Foreskin keratinocyte (primary cell): ENCODE measurements at places on chromosomes 7 and 10. TPM values are rescaled to one million over a fixed set of nuclear protein-coding genes. Genes with fewer than 3 reads are reported as not detected.
A peak's percentile ranks its signal among the peaks of the same experiment; 100 is the strongest.

DNA sequence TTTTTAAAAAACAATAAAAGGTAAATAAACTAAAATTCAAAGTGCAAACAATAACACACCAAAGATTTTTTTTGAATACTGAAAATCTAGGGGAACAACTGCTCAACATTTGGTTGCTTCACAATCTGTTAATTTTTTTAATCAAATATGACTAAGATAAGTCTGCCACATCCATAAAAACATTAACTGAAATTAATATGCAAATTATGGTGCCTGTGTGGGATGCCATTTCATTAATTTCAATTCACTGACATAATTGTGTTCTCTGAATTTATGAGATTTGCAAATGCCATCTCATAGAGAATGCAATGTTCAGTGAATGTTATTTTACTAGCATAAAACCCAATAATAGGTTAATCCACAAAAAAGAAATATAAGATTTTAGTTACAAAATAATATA, 233.8 kb downstream of the LRRN3 start:
- DNase-seq = no peak

- DNase-seq = no peak
Observed at GRCh38 chr10:52597189-52597863, 175.3 kb downstream of the MBL2 start.

Gene CPXM2
- not detected in 2 replicates for total RNA-seq

DNA sequence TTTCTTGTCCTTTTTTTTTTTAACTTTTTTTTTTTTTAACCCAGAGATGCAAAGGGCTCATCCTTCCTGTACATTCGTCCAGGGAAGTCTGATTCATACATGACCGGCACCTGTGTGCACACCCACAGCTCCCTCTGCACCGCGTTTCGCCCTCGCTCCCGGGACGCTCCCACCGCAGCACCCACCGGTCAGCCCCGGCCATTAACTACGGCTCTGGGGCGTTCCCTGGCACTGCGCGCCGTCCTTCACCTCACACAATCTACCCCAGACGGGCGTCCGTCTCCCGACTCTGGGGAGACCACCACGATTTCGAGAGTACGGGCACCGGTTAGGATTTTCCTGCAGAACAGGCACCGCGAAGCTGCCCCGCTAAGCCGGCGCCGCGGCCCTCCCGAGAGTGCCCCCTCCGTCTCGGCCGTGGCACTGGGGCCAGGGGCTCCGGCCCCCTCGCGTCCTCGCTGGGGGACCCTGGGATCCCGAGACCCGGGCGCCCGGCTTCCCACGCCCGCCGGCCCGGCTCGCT, 452 bp downstream of the ATE1 start:
- peak; percentile 53 for DNase-seq

DNA sequence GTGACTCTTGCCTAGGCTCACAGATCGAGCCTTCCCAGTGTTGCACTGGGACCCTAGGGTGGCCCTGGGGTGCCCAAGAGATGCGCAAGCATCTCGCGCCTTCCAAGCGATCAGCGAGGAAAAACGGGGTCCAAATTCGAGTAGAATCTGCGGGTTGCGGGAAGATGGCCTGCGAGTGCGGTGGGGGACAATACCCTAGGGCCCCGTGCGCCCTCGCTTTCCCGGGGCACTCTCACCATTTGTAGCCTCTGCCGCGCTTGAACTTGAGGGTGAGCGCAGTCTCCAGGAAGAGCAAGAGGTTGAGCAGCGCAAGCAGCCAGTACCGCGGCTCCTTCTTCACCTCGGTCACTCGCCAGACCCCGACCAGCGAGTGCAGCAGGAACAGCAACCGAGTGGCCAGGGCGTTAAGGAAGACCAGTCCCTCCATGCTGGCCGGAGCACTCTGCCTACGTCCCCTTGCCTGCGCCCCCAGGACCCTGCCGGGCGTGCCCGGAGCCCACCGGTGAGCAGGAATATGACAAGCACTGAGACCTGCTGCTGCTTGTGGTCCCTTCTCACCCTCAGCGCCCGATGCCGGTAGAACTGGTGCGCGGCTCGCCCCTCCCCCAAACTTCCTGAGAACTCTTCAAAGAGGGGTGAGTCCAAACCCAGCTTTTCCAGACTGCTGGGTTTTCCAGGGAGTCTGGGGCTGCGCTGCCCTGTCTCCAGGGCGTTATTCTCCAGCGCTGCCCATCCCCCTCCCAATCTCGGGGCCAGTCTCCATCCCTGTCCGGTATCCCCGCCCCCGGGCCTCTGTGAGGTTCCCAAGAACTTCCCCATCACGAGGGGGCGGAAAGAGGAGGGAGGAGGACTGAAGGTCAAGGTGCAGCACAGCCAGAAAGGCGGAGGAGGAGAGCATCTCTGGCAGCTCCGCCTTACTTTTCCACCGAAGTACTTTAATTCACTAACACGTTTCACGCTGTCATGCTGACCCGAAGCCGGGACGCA, at the start of gene TMEM26:
TMEM26 (minus strand) TSS at position 727 of the 987 bp plus-strand sequence; CDS start at position 427, 300 bp downstream.
- peak; percentile 13 for DNase-seq

- DNase-seq = no peak
Observed at GRCh38 chr7:134014935-134015334, 112.2 kb upstream of the LRGUK start.

Gene CNPY1
- total RNA-seq = not detected in 2 replicates

GRCh38 chr10:31836569-31837406, 91.8 kb downstream of the ARHGAP12 start:
- no peak for DNase-seq

Gene DENND2A
- total RNA-seq = 1.1 and 3.0 TPM in 2 replicates

Gene CALHM1
- total RNA-seq = not detected in 2 replicates

DNA sequence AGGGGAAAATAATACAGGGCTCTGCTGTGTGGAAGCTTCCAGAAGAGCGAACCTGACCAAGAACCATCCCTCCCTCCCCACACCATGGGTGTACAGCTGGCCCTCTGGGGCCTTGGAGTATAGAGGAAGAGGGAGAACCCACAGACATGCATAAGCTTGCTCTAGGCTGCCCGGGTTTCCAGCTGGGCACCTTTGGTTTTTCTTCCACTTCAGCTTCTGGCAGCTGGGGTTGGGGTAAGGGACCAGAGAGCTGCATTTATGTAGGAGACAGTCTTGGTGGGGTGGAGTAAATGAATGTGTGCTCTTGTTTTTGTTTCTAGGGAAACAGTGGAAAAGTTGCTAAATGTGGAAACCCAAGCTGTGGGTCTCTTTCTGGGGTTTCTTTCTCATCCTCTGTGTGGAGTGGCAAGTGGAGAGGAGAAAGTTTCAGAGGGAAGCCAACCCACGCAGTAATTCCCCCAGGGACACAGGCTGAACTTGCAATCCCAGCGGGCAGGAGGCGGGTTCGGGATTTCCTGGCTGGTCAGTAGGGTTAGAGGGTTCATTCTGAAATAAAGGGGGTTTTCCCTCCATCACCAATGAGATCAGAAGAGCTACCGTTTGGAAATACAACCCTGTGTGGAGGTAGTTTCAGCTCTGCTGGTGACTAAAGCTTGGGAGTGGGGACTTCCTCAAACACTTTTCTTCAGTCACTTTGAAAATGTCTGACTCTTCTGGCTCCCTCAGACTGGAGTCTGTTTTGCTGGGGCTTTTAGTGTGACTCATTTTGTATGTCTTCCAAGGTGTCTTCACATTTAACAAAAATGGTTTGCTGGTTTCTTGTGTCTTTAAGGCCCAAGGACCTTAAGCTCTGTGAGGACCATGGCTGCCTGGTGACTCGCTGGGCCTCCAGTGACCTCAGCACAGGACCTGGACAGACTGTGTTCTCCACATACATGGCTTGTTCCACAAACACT, 22.2 kb upstream of the SRGN start:
- DNase-seq = peak; percentile 40

Gene GALNT17
- total RNA-seq = not detected in 2 replicates

Gene ADCY1
- total RNA-seq = 0.56 and 0.58 TPM in 2 replicates

Gene EBLN1
- not detected in 2 replicates for total RNA-seq

DNA sequence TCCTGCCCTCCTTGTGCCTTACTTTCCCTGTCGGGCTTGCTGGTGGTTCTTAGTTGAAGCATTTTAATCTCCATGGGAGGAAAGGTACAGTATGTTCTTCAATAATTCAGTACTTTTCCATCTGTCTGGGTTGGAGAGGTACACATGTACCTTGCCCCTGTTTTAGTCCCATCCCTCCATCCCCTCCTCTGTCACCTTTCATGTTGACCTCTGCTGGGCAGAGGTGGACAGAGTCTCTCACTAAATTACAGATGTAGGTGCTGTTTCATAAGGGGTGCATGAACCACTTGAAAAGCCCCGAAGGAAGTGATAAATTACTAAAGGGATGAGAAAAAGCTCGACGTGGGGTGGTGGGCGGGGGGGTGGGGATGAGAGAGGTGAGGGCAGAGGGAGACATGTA, 5.4 kb downstream of the AGFG2 start:
- DNase-seq = no peak

Gene GIMAP8
- 0.07 TPM in 1 of 2 replicates, not detected in the other for total RNA-seq

Gene RGR
- total RNA-seq = not detected in 2 replicates

Gene PPP1R17
- total RNA-seq = not detected in 2 replicates

- no peak for DNase-seq
Observed at GRCh38 chr7:26202019-26202990, 760 bp downstream of the CBX3 start.

DNA sequence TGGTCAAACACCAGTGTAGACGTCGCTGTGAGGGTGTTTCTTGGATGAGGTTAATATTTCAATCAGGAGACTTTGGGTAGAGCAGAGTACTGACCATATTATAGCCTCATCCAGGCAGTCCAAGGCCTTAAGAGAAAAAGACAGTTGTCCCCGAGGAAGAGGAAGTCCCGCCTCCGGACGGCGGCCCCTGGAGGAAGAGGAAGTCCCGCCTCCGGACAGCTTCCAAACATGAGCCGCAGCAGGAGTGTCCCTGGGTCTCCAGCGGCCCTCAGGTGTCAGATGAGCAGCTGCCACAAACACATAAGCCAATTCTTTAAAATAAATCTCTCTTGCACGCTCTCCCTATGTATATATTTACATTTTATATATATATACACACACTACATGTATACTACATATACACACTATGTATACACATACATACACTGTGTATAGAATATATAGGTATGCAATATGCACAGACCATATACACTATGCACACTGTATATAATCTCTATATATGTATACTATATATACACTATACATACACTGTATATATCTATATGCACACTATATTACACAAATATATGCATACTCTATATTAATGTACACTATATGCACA, 37.5 kb downstream of the PWWP2B start:
- no peak for DNase-seq

- no peak for DNase-seq
Observed at GRCh38 chr10:26857991-26858706, 2.6 kb downstream of the ABI1 start.

DNA sequence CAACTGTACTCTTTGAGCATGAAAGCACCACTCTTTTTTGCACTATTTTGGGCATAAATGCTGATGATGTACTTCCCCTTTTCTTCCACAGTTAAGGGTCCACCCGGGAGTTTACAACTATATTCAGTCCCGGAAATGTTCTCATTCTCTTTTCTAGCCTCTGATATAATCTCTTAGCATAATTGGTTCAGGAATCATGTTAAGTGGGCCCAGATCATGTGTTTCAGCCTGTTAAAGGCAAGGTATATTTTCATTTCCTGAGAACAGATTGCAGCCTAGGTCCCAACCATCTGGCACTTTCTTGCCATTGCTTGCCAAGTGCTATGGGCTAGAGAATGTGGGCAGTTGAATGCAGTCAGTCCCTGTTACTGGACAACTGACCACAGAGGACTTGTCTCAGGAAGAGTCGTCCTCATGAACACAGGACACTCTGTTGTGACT, 111.4 kb upstream of the GLCCI1 start:
- DNase-seq = no peak

Gene CYP3A5
- total RNA-seq = 1.1 and 1.9 TPM in 2 replicates

GRCh38 chr7:136956232-136956631, 87.8 kb downstream of the CHRM2 start:
- no peak for DNase-seq

DNA sequence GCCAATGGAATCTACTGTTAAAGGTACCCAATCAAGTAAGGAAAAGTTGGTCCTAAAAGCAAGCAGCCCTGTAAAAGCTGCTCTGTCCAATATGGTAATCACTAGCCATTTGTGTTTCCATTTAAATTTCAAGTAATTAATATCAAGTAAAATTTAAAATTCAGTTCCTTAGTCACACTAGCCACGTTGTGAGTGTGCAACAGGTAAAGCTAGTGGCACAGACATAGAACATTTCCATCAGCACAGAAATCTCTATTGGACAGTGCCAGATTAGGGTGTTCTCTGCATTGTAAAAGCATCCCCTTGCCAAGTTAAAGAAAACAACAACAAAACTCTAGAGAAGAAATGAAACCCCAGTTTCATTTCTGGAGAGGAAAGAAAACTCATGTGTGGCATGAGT, 4.4 kb downstream of the CAV1 start:
- no peak for DNase-seq

Gene ADRB1
- 0.41 and 0.53 TPM in 2 replicates for total RNA-seq

DNA sequence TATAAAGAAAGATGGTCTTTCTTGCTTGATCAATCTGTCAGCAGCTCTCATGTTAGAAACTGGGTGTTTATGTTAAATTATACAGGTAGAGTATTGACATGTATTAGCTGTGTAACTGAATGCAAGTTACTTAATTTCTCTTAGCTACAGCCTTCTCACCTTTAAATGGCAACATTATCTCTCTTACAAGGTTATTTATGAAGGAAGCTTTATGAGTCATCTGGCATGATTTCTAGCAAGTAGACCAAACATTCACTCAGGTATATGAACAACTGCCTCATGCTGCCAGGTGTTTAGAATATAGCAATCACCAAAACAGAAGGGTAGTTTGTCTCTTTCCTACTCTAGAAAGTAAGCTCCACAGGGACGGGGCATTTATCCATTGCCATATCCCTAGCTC, 8.5 kb downstream of the ARL4A start:
- peak; percentile 46 for DNase-seq

DNA sequence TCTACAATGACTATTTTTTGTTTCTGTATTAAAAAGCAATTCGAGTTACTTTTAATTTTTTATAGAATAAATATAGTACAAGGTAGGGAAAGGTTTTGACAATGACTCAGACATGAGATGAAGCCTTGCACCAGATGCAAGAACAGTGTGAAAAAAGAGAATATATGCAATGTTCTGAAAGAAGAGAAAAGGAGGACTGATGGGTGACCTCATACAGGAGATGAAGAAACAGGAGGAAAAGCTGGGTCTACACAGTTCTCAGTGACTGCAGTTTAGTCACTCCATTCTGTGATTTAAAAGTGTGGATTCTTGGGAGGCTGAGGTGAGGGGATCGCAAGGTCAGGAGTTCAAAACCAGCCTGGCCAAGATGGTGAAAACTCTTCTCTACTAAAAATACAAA, 38.3 kb upstream of the YAE1 start:
- DNase-seq = no peak

- no peak for DNase-seq
Observed at GRCh38 chr7:113404245-113404644, 285.9 kb upstream of the SMIM30 start.

Gene MOSPD3
- total RNA-seq = 9.7 and 11.7 TPM in 2 replicates

- DNase-seq = peak; percentile 69
Observed at GRCh38 chr7:53602817-53603418, 567.5 kb downstream of the POM121L12 start.

Gene MACROH2A2
- total RNA-seq = 33.9 and 35.6 TPM in 2 replicates

Gene TFPI2
- 21.8 and 67.5 TPM in 2 replicates for total RNA-seq

- no peak for DNase-seq
Observed at GRCh38 chr7:72317341-72317740, 94.8 kb downstream of the CALN1 start.

Gene ANXA11
- total RNA-seq = 168 and 187 TPM in 2 replicates

Gene LIPF
- not detected in 2 replicates for total RNA-seq
